GM10248 (cell line): ENCODE measurements at places on chromosomes 4 and X.

DNA sequence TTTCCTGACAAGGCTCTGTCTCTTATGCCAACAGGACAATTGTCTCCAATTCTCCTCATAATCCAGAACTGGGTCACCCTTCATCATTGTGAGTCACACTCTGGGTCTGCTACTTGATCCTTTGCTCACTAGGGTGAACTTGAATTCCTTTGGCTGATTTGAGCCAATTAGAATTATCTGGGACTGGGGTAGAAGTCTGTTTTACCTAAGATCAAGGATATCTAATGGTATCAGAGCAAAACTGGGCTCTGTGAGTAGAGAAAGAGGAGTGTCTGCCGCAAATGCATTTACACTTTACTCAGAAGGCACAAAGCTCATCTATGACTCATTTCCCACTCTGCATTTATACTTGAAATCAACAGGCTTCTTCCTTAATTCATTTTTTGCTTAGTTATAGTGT lies 72.6 kb downstream of the PITX2 start:
- no peak for DNase-seq

GRCh38 chr4:174592985-174593335 lies 70.7 kb upstream of the HPGD start:
- DNase-seq, result no peak

DNA sequence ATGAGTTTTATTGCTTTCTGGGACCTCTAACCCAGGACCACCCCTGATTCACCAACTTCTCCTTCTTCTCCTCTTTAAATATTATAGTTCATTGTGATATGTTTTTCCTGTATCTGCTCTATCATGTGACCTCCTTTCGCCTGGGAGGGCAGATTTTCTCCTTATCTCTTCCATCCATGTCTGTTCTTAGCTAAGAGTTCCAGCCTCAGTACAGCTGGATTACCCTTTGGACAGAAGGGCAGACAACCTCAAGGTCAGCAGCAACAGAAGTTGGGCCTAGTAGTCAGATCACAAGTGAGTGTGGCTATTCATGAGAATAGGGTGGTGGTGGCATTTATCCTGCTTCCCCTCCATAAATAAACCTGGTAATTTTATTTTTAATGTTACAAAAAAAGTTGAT lies 5.7 kb upstream of the XK start:
- DNase-seq, result no peak

DNA sequence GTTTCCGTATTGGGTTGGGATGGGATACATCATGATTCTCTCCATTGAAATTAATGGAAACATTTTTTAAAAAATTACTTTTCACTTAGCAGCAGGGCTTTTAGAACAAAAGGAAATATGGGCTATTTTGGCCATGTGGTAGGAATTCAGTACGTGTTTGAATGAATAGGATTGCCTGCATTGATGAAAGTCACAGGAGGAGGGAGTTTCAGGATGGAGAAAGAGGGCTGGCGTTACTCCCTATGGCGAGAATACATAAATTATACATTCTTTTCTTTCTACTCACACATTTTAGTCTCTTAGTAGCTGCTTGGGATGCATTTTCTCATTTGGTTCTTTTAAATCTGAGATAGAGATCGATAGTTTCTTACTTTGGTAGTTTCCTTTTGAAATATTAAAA lies 100.3 kb upstream of the PDHA1 start:
- no peak for DNase-seq

DNA sequence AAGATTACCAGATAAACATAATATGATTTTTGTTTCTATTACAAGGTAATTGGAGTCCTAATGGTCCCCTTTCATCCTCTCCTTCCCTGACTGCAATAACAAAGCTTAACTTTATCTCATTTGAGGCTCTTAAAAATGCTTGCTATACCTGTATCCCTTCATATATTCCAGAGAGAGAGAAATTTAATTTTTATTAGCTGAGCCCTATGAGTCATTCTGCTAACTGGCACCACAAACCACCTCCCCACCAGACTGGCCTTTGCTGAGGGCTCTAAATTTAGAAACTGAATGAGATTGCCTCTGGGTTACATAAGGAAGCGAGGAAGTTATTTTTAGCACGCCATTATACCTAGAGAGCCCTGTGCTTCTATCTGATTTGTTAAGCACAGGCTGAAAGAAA lies 27.4 kb downstream of the CBLL2 start:
- no peak for DNase-seq

DNA sequence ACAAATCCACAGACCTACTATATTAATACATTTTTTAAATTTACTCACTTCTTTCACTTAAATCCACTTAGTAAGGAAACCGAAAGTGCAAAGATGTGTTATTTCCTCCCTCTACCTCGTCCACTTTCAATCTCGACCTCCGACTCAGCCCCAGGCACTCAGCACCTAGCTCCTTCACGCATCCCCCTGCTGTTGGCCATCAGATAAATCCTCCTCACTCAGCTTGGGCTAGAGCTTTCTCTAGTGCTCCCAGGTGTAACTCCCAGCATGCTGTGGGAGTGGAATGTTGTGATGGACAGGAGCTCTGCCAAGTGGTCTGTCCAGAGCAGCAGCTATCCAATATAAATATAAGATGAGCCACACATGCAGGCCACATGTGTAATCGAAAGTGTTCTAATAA lies 26.7 kb upstream of the TEC start:
- peak; percentile 44 for DNase-seq

DNA sequence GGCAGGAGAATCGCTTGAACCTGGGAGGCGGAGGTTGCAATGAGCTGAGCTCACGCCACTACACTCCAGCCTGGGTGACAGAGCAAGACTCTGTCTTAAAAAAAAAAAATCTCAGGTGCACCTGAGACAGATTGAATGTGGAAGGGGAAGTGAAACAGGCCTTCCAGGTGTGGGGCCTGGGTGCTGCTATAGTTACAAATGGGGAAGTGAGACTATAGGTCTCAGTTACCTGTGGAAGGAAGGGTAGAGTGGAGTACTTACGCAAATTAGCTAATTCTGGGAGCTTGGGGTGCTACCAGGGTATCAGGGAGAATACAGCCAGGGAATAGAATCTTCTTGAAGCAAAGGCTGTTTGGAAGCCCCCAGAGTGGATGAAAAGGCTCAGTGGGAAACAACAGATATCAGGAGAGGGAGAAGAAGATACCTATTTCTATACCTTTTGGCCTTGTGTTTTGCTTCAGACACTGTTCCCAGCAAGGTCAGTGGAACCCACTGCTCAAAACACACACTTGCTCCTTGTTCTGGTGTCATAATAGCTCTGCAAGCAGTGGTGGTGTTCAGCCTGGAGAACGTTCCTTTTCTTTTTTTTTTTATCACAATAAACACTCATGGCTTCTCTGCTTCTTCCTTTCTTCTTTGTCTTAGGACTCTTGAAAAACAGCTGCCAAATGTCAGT lies 7.0 kb downstream of the CD38 start:
- DNase-seq, result peak; percentile 60

- no peak for DNase-seq
These were observed 148.7 kb downstream of the PTCHD1 start for GRCh38 chrX:23483396-23483795.

- DNase-seq, result no peak
These were observed 5.1 kb downstream of the TIMP1 start for GRCh38 chrX:47587091-47587891.
